Skeletal muscle cell (primary cell): ENCODE measurements at places on chromosomes 6 and 20.

GRCh38 chr6:12844284-12845223 is 128.0 kb downstream of the PHACTR1 start:
- DNase-seq = no peak

DNA sequence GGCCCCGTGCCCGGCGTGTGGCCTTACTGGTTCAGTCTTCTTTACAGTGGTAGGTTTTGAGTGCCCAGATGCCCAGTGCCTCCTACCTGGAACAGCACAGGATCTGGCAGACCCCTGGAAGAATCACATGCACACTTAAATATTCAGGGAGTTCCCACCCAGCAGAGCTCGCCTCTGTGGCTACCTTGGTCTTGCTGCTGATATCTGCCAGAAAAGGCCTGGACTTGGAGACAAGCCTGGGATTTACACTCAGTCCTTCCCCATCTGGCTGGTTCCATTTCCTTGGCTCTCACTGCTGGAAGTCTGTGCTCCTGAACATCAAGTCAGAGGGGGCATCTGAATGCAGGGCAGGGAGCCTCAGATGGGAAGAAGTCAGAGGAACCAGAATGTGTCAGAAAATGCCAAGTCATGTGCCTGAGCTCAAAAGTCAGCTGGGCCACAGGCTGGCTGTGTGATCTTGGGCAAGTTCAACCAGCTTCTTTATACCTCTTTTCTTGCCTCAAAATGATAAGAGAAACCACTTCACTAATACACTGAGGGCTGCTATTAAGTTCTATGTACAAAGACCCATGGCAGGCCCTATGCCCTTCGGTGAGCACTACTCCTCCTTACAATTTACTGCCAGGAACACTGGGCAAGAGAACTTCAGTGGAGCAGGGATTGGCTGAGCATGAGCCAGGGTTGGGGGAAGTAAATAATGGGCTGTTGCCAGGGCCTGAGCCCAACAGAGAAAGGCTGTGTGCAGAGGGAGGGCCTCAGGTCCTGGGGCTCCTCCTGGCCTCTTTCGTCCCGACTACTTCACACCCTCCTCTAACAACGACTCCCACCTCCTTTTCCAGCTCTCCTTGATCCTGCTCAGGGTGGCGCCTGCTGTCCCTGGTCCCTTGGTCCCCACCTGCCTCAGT is 158.1 kb upstream of the PROKR2 start:
- DNase-seq = no peak

DNA sequence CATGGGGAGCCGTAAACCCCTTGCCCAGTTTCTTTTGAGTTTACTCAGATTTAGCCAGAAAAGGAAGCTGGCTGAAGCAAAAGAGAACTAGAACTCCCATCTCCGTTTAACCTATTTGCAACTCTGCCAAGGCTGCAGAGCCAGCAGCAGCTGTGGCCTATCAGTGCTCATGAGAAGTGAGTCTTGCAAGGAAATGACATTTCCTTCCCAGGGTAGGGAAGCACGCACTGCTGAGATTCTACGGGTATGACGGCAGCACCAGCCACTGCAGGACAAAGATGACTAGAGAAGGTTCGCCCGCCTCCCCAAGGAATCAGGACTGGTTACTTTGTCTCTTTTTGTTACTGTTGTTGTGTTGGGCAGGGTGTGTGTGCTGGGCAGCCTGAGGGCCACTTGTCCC is 47.6 kb downstream of the PPP1R3G start:
- peak; percentile 86 for DNase-seq

- no peak for DNase-seq
These were observed 74.1 kb downstream of the DNAH8 start for GRCh38 chr6:38789256-38789655.

- DNase-seq = no peak
These were observed 62.5 kb upstream of the ZNFX1 start for GRCh38 chr20:49340161-49340966.

- peak; percentile 36 for DNase-seq
These were observed 882 bp upstream of the FAM184A start for GRCh38 chr6:119079283-119079809.

- peak; percentile 63 for DNase-seq
These were observed 36.5 kb downstream of the AKAP12 start for GRCh38 chr6:151276112-151276740.

DNA sequence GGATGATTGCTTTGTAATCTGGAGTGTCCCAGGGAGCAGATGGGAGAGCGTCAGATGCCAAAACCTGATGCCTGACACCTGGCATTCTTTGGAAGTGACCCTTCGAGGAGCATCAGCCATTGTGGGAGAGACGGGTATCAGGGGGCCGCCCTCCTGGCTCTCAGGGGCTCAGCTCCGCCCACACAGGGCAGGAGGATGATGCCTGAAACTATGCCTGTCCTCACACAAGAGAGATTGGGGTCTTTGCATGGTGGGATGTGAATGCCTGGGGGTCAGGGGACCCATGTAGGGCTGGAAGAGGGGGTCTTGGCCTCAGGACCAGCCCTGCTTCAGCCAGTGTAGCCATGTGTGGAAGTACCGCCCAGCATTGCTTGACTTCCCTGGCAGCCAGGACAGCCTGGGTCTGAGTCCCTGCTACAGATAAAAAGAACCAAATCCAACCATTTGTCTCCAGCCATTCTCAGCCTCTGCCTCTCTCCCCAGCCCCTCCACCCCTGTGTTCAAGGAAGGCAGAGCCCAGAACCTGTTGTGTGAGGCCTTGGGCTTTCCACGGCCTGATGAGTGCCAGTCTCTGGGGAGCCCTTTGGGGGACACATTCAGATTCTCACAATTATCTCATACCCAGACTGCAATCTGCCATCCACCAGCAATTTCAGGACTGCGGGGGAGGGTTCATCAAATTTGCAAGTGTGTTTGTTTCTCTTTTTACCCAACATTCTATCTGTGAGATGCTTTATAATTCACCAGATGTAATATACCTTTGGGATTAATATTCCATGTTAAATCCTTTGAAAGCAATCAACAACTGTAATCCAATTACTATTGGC is 371.2 kb downstream of the PREX1 start:
- no peak for DNase-seq

DNA sequence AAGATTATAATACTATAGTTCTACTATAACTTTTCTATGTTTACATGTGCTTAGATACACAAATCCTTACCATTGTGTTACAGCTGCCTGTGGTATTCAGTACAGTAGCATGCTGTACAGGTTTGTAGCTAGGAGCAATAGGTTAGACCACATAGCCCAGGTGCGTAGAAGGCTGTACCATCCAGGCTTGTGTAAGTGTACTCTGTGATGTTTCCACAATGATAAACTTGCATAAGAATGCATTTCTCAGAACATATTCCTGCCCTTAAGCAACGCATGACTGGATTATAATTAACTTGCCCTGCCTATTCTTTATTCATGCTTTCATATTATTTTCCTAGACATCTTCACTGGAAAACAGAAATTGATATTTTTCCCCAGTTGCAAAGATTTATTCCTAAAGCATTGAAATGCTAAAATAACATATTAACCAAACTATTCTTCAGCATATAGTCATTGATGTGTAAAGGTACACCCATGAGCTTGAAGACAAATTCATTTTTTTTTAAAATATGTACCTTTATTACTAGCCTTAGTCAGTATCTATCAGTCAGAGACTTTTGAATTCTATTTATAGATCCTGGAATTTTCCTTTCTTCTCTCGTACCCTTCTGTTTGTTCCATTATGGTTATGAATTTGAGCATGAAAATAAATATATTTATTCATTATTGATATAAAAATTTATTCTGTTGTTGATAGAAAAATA is 7.2 kb upstream of the CTAGE9 start:
- DNase-seq = no peak

DNA sequence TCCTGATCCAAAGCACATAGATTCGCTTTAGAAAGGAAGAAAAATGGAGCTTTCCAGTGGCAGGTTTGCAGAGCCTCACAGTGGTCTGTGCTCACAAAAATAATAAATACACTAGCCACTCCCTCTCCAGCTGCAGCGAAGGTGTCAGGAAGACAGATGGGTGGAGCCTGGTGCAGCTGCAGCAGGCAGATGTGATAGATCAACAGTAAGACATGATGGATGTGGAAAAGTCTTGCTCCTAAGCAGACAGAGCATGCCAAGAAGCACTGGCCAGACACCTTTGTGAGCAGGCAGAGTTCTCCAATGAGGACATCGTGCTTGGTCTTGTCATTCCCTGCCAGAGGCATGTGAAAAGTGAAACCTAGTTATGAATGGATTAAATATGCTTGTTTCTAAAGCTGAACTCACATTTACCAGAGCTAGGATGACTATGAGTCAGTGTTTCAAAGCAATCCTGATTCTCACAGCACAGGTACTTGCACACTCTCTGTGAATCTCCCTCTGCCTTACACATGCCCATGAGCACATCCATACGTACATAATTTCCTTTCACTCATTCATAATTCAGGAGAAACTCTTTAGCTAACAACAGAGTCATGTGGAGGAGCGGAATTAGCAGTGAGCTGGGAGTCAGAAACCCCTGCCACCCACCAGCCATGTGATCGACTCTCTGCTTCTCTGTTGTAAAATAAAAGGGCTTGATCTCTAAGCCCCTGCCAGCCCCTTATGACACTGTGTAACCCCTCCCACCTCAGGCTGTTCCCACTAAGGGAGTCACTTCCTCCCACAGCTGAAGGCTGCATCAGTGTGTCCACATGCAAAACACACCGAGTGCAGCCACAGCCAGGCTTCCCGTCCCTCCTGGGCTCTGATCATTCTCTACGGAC is 111.2 kb downstream of the SCML4 start:
- peak; percentile 36 for DNase-seq

DNA sequence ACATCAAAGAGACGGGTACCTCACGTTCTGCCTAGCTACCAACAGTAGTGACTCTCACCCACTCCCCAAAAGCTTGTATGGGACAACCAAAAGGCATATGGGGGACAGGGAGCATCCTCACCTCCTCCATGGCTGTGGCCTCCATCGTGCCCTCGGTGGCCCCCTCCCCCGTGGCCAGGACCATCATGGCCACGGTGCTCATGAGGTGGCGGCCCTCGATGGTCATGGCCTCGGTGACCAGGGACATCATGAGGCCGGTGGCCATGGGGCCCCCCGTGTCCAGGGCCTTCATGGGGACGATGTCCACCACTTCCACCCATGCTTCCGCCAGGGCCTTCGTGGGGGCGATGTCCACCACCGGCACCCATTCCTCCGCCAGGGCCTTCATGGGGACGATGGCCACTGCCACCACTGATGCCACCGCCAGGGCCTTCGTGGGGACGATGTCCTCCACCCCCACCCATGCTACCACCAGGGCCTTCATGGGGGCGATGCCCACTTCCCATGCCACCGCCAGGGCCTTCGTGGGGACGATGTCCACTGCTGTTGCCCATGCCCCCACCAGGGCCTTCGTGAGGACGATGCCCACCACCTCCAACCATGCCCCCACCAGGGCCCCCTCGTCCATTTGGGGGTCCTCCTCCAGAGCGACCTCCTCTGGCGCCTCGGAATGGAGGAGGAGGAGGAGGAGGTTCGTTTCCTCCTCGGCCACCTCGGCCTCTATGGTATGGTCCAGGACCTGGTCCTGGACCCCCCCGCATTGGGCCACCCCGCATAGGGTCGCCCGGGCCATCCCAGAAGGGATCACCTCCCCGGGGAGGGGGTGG is 15.0 kb downstream of the PPP1R10 start:
- DNase-seq = no peak
